ENCODE measurements at places on chromosomes 4 and X.

- DNase-seq: no peak
Observed at GRCh38 chr4:61180405-61180804, 19.7 kb upstream of the ADGRL3 start.

- no peak for DNase-seq
Observed at GRCh38 chrX:39716401-39716800, 381.4 kb downstream of the BCOR start.

DNA sequence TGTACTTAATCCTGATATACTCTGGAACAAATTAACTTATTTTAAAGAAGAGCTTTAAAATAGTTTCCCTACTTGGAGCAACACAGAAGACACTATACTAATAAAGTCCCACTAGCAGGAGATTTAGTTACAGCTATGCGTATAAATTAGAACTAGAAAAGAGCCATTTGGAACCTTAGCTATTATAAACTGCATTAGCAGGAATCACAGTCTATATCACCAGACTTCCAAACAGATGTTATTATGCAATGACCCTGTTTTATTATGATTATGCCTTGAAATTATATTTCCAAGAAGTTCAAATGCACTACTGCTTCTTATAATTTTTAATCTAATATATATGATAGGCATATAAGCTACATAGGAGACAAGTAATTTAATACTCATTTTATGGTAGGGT, 95.5 kb upstream of the WDR44 start:
- no peak for DNase-seq

- no peak for DNase-seq
Observed at GRCh38 chrX:154378059-154378798, 866 bp upstream of the EMD start.

Data from GM13976 (cell line).